Activated CD4-positive, CD25-positive, alpha-beta regulatory T cell (primary cell): ENCODE measurements at places on chromosomes 7 and 10.

DNA sequence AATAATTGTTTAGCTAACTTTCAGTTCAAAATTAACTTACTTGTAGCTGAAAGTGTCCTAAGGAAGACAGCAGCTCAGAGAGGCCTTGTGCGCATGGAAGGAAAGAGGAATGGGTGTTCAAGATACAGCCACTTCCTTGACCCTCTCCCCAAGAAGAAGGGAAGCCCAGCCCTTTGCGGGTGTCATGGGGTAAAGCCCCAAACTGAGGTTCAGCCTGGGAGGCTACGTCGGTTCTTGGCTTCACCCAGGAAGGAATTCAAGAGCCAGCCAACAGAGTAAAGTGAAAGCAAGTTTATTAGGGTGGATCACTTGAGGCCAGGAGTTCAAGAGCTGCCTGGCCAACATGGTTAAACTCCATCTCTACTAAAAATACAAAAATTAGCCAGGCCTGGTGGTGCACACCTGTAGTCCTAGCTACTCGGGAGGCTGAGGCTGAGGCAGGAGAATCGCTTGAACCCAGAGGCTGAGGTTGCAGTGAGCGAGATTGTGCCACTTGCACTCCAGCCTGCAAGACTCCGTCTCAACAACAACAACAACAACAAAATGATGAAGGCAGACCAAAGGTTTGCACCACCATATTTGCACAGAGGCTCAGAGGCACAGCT is 15.9 kb downstream of the GPRIN2 start:
- no peak for DNase-seq

- no peak for DNase-seq
Observed at GRCh38 chr7:90413185-90413528, 9.9 kb downstream of the CLDN12 start.

- DNase-seq: no peak
Observed at GRCh38 chr7:129702316-129702715, 90.8 kb downstream of the NRF1 start.

GRCh38 chr10:62620491-62620890 is 184.0 kb upstream of the ADO start:
- DNase-seq: no peak

- no peak for DNase-seq
Observed at GRCh38 chr10:122864194-122864592, 15.2 kb downstream of the FAM24B start.

- DNase-seq: no peak
Observed at GRCh38 chr10:5531558-5532306, 7.0 kb downstream of the CALML3 start.

- DNase-seq: no peak
Observed at GRCh38 chr10:19638182-19638895, 177.9 kb upstream of the PLXDC2 start.

DNA sequence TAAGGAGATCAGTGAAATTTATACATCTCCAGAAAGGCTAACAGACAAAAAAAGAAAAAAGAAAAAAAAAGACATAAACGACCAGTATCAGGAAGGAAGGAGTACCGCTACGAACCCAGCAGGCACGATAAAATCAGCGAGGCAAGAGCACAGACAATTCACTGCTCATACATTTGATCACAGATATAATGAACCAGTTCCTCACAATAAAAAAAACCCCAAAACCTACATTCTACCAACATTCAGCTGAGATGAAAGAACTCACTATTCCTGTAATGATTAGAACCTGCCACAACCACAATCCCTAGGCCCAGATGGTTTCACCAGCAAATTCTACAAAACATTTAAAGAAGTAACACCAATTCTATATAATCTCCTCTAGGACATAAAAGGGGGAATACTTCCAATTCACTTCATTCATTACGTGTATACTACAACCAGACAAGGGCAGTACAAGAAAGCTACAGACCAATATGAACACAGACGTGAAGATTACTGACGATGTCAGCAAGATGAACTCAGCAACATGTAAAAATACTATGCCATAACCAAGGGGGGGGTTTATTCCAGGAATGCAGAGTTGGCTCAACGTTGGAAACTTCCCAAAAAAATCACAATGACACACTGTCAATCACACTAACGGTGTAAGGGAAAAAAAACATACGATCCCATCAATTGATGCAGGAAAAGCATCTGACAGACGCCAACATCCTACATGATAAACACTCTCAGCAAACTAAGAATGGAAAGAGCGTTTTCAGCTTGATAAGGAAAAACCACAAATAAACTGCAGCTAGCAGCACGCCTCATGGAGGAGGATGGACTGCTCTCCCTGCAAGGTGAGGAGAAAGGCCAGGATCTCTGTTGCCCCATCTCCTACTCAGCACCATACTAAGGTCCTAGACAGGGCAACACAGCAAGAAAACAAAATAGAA is 256.2 kb downstream of the ELFN1 start:
- DNase-seq: no peak

DNA sequence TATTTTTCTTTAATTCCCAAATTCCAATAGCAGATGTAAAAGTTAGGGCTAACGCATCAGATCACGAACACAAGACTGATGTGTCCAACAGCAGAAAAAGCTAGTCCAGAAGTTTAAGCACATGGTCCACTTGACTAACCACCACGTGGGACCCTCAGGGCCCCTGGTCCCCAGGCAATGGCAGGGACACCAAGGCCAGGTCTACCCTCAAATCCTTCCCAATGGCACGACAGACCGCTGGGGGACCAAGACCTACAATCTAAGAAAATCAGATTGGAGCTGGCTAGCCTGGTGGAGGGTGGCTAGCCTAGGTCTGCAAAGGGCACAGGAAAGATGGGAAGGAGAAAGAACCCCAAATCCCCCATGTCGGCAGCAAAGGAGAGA is 1.5 kb downstream of the GIGYF1 start:
- no peak for DNase-seq

DNA sequence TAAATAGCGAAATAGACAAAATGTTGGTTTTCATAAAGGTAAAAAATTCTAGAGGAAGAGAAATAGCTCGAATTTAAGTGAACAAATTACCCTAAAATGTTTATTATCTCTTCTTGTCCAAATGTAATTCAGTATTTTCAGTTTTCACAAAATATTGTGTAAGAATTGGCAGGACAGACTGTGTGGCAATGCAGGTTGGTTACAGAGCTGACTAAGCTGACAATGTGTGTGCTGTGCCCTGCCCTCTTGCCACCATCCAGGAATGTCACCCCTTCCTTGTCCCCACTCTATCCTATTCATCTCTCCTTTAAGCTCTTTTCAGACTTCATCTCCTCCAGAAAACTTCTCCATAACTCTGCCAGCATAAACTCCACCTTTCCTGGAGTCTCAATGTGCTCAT is 46.1 kb downstream of the COL28A1 start:
- DNase-seq: no peak

DNA sequence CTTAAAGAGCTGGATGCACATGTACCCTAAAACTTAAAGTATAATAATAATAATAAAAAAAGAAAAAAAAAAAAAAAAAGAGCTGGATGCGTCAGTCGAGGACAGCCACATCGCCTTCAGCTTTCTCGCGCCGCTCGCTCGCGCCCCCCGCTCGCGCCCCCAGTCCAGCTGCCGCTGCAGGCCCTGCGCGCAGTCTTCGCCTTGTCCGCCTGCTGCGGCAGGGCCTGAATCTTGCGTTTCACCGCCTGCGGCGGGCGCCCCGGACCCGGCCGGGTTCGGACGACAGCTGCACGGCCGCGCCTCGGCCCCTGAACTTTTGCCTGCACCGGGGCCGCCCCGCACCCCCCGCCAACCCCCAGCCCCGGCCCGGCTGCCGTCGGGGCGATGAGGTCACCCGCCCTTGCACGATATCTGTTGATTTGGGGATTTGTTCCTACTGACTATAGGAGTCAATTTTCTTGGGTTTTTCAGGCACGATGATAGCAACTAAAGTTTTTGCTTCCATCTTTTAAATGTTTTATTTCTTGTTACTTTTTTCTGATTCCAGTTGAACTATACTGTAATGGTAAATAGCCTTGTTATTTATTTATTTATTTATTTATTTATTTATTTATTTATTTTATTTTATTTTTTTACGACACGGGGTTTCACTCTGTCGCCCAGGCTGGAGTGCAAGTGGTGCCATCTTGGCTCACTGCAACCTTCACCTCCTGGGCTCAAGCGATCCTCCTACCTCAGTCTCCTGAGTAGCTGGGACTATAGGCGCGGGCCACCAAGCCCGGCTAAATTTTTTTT is 33.5 kb upstream of the CPN1 start:
- DNase-seq: no peak
